AG10803 (cell line): ENCODE measurements at places on chromosomes 3 and 15.

GRCh38 chr3:29503958-29504357 lies 223.1 kb downstream of the RBMS3 start:
- peak; percentile 56 for DNase-seq

GRCh38 chr15:49645941-49646340 lies 25.1 kb downstream of the DTWD1 start:
- peak; percentile 74 for DNase-seq

DNA sequence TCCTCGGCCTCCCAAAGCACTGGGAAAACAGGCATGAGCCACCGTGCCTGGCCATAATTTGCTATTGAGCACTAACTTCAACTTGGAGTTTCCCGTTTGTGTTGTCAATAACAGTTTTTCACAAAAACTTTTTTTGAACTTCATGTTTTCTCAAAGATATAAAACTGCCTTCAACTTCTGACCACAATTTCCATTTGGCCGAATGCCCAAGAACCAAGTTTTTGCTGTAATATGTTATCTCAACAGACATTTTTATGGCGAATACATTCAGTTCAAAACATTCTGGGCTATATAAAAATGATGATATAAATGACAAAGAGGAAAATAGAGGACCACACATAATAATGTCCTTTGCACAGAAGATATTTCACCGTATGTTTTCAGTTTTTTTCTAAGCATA lies 56.4 kb downstream of the NEDD4 start:
- peak; percentile 37 for DNase-seq

DNA sequence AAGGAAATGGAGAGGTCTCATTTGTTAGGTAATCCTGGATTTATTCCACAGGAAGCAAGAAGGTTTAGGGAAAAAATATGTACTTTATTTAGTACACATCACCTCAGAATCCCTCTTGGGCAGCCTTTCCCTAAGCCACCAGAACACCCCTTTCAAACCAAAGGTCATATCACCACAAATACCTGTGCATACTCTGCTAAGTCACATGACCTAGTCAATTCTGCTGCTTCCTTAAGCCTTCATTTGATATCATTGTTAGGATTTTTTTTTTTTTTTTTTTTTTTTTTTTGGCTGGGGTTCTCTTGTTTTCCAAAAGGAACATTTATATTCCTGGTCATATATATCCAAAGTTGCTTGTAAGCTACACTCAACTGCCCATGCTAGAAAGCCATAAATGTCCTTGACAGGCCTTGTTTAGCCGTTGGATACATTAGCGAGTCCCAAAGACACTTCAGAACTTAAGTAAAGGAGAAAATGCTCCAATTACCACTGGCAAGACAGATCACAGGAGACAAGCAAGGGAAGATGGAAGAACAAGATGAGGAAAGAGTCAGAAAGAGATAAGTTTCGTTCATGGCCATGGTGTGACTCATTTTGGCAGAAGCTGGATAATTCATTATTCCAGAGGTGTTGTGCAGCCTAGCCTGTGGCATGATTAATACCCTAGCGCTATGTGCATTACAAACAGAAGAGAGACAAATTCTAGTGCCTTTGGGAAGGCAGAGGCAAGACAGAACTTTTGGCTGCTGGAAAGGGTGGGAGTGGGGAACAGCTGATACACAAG lies 155.6 kb upstream of the SLC2A2 start:
- DNase-seq, result peak; percentile 60

DNA sequence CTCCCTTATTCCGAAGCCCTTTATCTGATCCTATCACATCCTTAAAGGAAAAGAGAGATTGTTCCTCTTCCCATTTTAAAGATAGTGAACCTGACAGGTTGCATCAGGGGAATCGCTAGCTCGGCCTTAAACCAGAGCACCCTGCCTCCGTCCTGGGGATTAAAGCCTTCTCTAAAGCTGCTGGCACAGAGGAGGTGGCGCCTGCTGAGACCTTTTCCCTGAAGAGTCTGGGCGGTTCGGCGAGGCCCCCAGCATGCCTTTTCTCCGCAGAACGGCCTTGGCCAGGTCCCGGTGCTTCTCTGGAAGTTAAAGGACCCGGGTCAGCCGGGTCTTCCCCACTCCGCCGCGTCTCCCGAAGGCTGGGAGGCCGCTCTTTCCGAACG lies 593 bp downstream of the FAM219B start:
- no peak for DNase-seq

GRCh38 chr3:9111417-9111816 lies 138.0 kb downstream of the SRGAP3 start:
- no peak for DNase-seq

DNA sequence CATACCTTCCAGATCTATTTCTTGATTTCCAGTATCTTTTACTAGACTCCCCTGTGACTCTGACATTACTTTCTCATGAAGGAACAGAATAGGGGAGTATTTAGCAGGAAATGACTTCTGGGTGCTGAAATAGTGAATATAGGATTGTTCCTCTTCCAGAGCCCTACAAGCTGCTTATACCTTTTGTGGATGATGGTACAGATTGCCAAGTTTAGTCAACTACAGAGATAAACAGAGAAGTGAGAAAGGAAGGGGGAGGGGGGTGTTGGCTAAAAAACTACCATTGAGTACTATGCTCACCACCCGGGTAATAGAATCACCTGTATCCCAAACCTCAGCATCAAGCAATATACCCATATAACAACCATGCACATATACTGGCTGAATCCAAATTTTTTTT lies 298.3 kb upstream of the GPR149 start:
- DNase-seq, result no peak

DNA sequence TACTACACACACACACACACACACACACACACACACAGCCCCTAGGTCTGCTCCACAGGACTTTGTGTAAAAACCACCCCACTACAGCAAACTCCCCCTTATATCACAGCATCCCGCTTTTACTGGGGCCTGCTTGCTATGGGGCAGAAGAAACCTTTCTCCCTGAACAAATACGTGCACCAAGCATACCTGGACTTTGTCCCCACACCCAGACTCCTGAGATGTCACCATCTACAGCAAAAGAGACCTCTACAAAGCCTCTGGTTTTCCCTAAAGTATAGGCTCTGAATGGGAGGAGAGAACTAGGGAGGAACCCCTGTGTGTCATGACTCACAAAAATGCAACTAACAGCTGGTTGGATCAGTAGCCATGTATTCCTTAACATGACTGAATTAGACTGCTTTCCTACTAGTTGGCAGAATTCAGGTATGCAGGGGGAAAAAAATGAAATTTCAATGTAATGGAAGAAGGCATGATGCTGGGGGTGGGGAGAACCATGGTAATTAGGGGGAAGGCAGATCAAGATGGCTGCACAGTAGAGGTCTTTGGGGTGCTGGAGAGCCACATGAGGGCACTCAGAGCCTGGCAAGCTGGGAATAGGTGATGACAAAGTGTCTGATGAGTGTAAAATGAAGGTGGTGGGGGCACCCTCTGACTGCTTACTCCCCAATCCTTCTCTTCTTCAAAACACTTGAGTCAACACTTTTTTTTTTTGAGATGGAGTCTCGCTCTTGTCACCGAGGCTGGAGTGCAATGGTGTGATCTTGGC lies 45.9 kb downstream of the DAPK2 start:
- peak; percentile 33 for DNase-seq

GRCh38 chr3:12999147-13000140 lies 73.8 kb downstream of the IQSEC1 start:
- no peak for DNase-seq

GRCh38 chr3:154904328-154904727 lies 175.8 kb upstream of the MME start:
- DNase-seq, result peak; percentile 37

GRCh38 chr3:45105855-45106671 lies 40.1 kb downstream of the CDCP1 start:
- peak; percentile 92 for DNase-seq

GRCh38 chr3:30598668-30599545 lies 7.5 kb upstream of the TGFBR2 start:
- no peak for DNase-seq

DNA sequence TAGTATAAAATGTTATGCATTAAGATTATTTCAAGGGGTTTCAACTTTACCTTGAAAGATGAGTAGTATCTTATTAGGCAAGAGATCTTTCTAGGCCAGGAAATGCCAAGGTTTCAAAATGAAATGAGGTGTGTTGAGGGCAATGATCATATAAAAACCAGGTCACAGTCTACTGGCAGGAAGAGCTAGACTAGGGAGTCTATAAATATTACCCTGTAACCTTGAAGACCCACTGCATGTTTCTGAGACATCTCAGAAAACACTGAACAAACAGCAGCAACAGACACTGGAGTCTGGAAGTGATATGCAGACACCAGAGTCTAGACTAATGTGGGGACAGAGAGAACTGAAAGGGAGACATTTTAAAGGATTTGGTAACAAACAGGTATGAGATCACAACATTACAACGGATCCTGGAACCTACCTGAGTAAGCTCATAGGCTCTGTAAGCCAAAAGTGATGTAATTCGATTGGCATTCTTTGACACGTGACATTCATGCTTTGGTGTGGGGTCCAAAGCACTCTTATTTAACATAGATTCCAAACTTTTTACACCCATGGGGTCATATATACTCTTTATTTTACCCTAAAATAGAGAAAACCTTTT lies 15.0 kb downstream of the TASOR start:
- no peak for DNase-seq

- no peak for DNase-seq
These were observed 327.4 kb downstream of the NAALADL2 start for GRCh38 chr3:175186511-175186910.

DNA sequence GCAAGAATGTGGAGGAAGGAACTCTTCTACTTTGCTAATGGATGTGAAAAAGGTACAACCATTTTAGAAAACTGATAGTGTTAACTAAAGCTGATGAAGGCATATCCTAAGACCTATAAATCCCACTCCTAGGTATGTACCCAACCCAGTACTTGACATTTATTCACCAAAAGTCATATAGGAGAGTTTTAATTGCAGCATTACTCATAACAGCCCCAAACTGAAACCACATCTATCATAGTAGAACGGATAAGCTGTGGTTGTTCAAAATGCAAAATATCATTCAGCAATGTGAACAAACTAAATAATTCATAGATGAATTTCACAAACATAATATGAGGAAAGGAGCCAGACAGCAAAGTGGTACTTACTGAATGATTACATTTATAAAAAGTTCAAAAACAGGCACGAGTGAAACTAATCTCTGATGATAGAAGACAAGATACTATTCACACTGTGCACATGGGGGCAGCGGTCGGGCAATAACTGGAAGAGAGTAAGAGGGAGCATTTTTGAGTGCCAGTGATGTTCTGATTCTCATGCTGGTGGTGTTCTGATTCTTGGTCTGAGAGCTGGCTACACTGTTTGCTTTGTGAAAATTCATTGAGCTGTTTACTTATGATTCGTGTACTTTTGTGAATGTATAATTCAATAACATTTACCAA lies 34.3 kb downstream of the GOLIM4 start:
- no peak for DNase-seq

GRCh38 chr3:136142592-136142991 lies 53.5 kb downstream of the MSL2 start:
- DNase-seq, result peak; percentile 94

DNA sequence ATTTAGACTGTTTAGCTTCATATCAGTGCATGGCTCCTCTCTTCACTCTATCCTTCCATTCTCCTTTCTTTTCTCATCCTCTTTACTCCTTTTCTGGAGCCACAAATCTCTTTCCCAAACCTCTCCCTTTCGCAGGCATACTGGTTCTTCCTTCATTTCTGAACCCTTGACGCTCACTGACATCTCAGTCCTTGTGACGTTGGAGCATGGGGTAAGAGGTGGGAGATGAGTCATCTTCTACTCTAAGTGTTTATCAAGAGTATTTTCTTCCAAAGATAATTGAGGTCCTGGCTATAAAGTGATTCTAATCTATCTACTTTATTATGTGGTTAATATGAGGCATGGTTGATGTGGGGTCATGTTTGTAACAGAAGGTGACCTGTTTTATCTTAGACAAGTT lies 414.2 kb downstream of the AGBL1 start:
- no peak for DNase-seq

DNA sequence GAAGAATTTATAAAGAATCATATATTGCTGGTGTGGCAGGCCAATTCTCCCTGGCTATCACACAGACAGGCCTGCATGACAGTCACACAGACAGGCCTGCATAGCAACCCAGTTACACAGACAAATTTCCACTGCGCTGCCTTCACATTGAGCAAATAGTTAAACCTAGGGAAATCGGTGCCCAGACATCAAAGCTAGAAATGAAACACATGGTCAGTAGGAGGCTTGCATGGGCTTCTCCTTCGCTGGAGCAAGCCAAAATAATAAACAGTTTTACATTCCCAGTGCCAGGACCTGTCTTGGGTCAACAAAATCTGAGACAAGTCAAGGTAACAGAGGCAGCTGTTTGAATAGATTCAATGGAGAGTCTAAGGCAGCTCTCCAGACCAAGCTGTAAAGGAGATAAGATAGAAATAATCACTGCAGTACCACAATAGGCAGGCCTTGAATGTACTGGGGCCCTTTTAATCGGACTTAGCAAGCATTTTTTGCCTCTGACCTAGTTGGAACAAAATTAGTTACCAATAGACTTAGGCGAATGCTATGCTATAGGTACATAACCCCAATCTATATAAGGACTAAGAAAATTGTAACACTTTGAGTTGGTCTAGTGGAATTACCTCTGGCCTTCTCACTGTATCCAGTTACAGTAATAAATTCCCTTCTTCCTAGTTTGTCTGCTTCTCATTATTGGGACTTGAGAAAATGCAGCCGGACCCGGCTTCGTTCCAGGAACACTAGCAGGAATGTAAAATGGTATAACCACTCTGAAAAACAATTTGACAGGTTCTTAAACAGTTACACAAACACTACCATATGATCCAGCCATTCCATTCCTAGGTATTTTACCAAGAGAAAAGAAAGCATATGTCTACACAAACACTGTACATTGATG lies 274.7 kb upstream of the UBE2E2 start:
- DNase-seq, result peak; percentile 14

- DNase-seq, result no peak
These were observed 28.2 kb downstream of the NBEAL2 start for GRCh38 chr3:47007482-47008233.

- peak; percentile 11 for DNase-seq
These were observed 72.8 kb upstream of the AADACL2 start for GRCh38 chr3:151660885-151661284.

- no peak for DNase-seq
These were observed 84.6 kb downstream of the GBE1 start for GRCh38 chr3:81676706-81677456.
